CD4-positive, alpha-beta T cell treated with Interleukin-17A for 1 hour (primary cell): ENCODE measurements at places on chromosomes 12 and 14.

DNA sequence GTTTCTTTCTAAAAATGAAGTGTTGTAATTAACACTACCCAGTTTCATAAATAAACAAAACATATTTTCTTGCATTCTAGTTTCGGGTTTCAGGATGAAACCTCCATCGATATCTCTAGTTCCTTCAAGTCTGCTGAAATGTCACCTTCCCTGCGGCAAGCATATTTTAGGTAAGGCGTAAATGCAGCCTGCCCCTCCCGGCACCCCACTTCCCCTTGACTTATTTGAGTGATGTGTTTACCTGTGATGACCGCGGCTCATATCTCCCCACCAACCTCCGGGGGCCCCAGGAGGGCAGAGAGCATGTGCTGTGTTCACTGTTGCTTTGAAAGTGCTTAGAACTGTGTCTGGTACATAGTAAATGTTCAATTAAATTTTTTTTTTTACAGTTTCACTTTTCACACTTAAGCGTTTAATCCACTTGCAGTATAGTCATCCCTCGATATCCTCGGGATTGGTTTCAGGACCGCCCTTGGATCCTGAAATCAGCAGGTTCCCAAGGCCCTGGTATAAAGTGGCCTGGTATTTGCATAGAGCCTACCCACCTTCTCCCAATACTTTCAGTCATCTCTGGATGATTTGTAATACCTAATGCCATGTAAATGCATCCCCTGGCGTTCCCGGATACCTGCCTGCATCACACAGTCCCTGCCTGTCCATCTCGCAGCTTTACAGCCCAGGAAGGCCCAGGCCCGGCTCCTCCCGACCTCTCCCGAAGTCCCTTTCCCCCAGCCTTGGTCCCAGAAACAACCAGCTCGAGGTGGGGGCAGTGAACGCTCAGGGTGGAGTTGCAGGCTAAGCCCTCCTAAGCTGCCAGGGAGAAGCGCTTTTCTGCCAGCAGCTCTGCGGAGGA, 40.2 kb upstream of the FBRSL1 start:
- peak; percentile 31 for DNase-seq

DNA sequence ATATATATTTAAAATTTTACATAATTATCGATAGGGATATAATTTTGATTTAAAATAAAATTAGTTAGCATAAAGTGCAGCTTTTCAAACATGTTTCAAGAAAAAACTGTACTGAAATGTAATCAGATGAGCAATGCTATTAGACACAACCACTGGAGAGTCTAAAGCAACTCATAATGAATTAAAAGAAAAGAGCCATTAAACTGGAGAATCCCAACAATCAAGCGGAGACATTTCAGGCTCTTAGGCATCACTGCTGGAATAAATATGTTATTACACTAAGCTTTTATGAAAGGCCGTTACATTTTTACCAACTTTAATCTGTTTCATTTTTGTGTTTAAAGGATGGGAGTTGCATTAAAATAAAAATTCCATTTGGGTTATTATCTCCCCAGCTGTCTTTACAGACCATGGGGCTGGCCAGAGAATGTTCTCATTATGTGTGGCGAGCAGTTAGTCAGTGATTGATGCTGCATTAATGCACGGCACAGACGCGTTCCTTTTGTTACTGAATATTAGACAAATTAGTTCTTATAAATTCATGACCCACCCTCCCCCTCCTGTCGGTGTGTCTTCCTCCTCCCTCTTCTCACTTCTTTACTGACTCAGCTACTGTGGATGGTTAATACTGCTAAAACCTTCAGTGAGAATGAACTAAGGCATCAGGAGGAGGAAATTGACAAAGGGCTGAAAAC, 156.8 kb downstream of the PDZRN4 start:
- DNase-seq: no peak

GRCh38 chr12:108145011-108145410, 15.9 kb downstream of the WSCD2 start:
- DNase-seq: no peak

- DNase-seq: no peak
Measured at GRCh38 chr12:6124411-6125309, at the start of gene VWF. Gene VWF (minus strand): TSS chr12:6124670. CDS start chr12:6123196, 1,474 bp downstream.

DNA sequence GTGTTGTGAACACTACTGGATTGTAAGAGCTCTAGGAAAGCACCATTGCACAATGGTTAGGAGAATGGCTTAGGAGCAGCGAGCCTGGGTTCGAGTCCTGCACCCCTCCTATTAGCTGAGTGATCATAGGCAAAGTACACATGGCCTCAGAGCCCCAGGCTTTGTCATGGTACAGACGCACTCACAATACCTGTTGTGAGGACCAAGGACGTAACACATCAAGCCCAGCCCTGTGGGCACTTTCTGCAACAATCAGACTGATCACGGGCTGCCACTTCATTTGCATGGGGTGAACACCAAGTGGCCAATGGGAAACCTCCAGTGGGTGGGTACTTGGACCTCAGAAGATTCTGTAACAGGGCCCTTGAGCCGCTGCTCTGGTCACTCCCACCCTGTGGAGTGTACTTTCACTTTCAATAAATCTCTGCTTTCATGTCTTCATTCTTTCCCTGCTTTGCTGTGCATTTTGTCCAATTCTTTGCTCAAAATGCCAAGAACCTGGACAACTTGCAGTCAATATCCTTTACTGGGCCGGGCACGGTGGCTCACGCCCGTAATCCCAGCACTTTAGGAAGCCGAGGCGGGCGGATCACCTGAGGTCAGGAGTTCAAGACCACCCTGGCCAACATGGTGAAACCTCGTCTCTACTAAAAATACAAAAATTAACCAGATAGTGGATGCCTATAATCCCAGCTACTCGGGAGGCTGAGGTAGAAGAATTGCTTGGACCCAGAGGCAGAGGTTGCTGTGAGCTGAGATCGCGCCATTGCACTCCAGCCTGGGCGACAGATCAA, 28.2 kb downstream of the GLRX5 start:
- no peak for DNase-seq

DNA sequence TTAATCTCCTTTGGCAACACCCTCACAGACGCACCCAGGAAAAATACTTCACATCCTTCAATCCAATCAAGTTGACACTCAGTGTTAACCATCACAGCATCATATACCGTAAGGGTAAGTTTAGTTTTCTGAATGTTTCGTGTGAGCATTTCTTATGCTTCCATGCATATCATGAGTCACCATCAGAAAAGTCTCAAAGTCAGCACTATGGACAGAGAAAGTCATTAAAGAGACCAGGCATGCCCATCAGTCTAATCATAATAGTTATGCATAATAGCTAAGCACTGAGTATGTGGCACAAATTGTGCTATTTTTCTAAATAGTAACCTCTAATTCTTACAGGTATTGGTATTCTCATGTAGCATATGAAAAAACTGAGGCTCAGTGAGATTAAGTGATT, 158.8 kb upstream of the PRMT8 start:
- no peak for DNase-seq

GRCh38 chr12:65603438-65604351, 220.6 kb upstream of the HMGA2 start:
- DNase-seq: no peak

- DNase-seq: no peak
Measured at GRCh38 chr14:99910337-99911309, 117.4 kb downstream of the EML1 start.

DNA sequence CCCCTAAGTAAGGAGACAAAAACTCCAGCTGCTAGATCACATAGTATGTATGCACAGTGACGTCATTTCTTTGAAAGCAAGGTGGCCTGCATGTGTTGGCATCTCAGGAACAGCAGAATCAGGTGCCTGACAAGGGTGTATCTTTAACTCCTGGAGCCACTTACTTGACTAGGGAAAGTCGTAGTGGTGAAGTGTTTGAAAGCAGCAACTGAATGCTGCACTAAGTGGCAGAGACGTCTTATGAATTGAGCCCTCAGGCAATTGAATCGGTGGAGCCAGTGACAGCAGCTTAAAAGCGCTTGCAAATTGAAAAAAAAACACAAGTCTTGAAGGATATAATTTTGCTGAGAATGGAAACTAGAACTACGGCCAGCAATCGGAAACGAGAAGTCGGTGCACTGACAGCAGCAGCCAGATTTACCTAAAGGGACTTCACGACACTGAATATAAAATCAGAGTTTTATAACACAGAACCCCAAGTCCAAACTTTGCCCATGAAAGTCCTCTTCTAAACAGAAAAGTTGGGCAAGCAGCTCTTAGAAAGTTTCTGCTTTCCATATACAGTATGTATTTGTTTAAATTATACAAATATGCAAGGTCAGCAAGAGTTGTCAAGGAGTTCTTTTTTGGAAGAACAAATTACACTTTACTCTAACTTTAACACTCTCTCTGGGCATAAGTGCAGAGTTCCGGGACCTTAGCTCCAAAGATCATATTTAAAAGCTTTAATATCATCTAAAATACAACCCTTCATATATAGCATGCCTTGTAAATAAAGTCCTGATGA, 1.1 kb downstream of the IGF1 start:
- no peak for DNase-seq

GRCh38 chr14:37643701-37644100, 48.3 kb downstream of the TTC6 start:
- DNase-seq: no peak
